ENCODE measurements at places on chromosomes 1 and 21.

GRCh38 chr1:236810018-236810417, 14.9 kb downstream of the MTR start:
- DNase-seq: no peak

DNA sequence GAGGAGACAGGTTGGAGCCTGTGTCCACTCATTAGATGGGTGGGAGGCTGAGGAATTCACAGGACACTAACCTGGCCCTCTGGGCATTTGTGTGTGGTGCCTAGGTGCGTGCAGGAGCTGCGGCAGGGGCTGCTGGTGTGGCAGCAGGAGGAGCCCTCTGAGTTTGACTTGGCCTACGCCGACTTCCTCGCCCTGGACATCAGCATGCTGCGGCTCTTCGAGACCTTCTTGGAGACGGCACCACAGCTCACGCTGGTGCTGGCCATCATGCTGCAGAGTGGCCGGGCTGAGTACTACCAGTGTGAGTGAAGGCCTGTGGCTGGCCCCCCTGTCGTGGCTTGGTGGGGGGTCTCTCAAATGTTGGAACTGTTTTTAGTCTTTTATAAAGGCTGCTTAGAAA, 3.6 kb downstream of the XKR8 start:
- DNase-seq: no peak

GRCh38 chr1:201456499-201457309, 12.3 kb downstream of the PHLDA3 start:
- DNase-seq: no peak

GRCh38 chr1:61097317-61097716, 15.0 kb downstream of the NFIA start:
- DNase-seq: no peak

DNA sequence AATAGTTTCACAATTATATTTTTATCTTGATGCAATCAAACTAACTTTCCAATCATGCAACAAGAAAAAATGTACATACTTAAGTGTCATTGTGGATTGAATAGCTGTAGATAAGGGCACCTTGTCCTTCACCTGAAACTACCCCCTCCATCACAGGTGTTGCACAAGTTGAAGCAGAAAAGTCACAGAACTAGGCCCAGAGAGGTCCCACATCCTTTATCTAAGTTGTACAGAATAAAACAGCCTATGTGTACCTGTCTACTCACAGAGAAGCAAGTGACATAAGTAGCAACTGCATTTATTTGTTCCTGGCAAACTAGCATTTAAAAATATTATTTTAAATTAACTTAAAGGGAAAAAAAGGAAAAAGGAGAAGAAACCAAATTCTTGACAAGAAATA, 256.8 kb downstream of the FAF1 start:
- no peak for DNase-seq
